CMK (cell line): ENCODE measurements at places on chromosomes 12 and 14.
A peak's percentile ranks its signal among the peaks of the same experiment; 100 is the strongest.

DNA sequence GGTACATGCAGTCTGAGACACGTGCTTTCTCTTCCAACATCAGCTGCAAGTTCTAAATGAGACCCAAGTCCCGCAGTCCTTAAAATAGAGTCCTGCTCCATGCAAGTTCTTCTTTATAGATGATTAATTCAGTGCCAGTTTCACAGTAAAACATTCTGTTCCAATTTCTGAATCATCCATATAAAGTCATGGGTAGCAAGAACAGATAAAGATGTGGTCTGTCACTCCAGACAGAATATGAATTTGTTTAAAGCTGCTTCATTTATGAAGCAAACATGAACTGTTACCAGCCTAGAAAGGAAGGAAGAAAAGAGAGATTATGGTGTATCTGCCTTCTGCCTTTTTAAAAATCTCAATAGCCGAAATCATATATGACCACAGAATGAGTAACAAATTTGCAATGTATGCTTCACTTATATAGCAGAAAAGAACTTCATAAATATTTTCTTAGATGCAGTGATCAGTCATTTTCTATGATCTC is 83.3 kb downstream of the KITLG start:
- no peak for DNase-seq

DNA sequence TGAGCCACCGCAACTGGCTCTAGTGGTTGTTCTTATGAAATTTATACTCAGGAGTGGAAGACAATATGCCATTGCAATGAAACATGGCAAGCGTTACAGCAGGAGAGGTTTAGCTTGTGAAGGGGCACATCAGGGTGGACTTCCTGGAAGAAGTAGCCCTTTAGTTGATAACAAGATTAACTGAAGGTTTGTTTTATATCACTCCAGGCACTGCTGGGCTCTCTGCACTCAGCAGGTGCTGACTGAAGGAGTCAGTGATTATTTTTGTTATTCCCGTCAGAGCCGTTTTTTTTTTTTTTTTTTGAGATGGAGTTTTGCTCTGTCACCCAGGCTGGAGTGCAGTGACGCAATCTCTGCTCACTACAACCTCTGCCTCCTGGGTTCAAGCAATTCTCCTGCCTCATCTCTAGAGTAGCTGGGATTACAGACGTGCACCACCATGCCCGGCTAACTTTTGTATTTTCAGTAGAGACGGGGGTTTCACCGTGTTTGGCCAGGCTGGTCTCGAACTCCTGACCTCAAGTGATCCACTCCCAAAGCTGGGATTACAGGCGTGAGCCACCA is 17.6 kb upstream of the GPR68 start:
- DNase-seq, result no peak

DNA sequence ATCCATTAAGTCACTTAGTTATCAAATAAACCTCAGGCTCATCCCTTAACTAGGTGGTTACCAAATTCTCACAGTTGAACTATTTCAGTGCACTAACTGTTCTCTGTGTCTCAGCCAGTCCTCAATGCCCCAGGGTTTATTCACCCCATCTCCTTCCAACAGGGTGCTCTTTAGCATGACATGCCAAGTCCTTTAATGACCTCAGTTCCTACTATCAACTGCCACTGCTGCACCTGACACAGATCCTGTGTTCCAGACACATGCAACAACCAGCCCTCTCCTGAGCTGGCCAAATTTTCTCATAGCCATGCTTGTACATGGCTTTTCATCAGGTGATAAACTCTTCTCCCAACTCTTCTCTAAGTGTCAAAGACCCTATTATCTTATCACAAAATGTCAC is 80.0 kb downstream of the ATXN2 start:
- DNase-seq, result no peak

DNA sequence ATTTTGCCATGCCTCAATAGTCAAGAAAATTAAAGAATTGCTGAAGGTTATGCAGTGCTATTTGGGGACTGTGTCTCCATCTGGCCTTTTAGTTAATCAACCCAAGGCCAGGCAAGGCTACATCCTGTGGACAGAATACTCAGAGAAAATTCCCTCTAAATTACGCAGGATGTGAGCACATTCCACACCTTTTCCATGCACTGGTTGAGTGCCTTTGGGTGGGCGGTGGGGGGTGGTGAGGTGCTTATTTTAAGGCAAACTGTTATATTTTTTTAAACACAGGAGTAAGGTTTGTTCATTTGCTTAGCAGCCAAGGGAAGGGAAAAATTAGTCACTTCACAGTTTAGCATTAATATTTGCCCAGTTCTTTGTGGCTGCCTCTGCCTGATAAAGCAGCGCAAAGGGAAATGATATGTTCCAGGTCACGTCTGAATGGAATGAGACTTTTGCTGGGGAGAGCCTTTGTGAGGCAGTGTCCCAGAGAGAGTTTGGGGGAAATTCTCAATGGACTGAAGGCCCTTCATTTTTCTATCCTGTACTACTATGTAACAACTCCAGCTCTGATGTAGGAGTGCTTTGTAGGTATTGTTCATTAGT is 17.2 kb upstream of the KCNA5 start:
- DNase-seq, result no peak

DNA sequence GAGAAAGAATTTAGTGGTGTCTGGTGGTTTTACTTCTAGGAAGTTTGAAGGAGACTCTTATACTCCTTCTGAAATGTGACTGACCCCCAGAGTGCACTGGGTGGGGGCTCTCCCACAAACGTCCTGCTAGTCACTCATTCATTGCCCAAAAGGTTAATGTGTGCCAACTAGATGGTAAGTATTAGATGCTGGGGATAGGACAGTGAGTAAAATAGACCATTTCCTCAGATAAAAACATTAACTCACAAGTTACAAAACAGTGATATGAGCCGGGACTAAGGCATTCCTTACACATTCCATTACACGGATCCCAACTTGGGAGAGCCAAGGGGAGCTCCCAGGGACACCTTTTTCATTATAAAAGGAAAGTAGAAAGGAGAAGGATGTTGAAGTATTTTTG is 185.1 kb downstream of the ATXN7L3B start:
- DNase-seq, result no peak

DNA sequence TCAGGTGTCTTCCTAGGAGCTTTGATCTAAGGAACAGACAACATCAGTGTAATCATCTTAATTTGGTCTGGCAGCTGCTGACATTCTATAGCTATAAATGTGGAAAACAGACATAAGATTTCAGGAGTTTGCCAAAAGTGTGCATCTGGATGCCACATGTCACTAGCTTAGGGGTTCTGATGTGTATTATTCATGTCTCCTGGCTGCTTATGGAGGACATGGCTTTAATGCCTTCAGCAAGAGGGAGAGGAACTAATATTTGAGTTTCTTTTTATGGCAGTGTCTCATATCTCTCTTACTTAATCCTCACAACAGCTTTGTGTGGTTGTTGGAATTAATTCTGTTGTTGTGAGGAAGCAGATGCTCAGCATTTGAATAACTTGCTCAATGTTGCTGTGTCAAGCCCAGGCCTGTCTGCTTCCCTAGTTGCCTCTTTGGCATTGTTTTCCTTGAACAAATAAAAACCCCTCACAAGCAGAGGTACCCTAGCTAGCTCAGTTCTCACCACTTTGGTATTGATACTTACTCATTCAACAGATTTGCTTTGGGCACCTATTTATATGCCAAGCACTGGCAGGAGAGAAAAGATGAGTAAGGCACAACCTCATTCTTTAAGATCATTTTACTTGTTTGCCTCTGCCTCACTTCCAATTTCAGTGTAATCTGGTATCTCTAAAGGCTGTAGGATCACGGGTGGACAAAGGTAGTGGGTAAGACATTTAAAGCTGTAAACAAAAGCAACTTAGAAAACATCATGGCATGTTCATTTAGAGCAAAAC is 39.8 kb upstream of the EID3 start:
- no peak for DNase-seq

GRCh38 chr14:71444030-71444822 is 488.0 kb upstream of the RGS6 start:
- no peak for DNase-seq

DNA sequence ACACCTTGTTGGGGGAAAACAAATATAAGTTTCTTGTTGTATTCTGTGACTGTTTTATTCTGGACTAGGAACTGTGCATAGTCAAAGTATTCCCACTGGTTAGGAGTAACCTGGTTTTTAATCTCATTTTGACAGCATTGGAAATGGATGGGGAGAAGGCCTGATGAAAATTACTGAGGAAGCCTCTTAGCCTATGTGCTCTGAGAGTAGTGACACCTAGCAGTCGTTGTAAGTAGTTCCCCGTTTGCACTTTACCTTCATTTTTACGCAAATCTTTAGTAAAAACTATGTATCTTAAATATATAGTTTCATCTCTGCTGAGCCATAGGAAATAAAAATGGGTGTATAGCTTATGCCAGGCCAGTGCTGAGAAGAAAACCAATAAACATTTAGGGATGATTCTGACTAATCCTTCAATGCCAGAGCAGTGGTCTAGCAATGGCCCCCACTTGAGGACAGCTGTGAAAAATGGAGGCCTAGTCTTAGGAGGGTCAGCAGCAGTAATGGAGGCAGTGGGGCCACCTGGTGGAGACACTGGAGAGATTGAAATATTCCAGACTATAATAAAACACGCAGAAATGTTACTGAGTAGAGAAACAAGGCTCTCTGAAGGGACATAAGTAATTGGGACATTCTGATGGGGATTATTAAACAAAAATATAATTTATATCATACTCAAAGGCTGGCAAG is 133.2 kb upstream of the NOVA1 start:
- DNase-seq, result no peak

DNA sequence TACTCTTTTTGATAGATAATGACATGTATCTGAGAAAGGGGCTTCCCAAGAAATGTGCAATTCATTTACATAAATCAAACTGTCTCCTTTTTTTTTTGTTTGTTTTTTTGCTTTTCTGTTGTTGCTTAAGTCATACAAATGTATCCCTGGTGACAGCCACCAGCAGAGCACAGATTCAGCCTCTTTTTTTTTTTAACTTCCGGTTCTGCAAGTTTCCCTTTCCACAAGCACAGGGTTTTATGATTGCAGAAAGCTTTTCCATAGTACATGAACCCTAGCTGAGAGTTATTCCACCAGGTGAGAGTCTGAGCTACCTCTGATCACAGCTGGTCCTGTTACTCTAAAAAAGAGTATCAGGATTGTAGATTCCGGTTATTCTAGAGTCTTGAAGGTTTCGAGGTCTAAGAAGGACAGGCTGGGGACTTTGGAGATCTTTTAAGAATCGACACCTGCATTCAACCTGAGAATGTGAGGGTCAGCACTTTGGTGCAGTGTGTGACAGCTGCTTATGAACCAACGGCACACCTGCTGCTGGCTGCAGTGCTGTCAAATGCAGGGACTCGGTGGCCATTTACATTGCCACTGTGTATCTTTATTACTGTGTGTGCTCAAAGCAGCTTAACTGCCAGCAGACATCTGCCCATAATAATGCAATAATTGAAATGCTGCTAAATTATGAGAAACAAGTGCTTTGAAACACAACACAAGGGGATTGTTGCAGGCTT is 551.7 kb downstream of the NRXN3 start:
- DNase-seq, result no peak

GRCh38 chr14:23103581-23103980 is 1.2 kb downstream of the CIROP start:
- no peak for DNase-seq

GRCh38 chr14:73743431-73743931 is 29.3 kb upstream of the PNMA1 start:
- DNase-seq, result peak; percentile 78

DNA sequence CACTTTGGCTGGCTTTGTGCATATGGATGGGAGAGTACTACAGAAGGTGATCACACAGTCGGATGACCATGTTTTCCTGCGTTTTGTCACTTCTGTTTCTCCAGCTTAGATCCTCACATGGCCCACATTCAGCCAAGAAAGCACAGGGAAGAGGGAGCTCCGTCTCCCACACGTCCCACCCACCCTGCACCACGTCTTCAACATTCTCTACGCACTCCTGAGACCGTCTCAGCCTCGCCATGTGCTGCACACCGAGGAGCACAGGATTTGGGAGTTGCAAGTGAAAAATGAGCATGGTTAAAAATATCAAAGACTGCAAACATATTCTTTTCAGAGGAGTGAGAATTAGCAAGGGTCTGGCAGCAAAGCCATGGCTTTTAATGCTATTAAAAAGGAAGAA is 122.2 kb downstream of the APAF1 start:
- no peak for DNase-seq

- DNase-seq, result no peak
These were observed 434.6 kb upstream of the RGS6 start for GRCh38 chr14:71497645-71498086.

- no peak for DNase-seq
These were observed 13.1 kb downstream of the ARMH4 start for GRCh38 chr14:58138714-58139482.

DNA sequence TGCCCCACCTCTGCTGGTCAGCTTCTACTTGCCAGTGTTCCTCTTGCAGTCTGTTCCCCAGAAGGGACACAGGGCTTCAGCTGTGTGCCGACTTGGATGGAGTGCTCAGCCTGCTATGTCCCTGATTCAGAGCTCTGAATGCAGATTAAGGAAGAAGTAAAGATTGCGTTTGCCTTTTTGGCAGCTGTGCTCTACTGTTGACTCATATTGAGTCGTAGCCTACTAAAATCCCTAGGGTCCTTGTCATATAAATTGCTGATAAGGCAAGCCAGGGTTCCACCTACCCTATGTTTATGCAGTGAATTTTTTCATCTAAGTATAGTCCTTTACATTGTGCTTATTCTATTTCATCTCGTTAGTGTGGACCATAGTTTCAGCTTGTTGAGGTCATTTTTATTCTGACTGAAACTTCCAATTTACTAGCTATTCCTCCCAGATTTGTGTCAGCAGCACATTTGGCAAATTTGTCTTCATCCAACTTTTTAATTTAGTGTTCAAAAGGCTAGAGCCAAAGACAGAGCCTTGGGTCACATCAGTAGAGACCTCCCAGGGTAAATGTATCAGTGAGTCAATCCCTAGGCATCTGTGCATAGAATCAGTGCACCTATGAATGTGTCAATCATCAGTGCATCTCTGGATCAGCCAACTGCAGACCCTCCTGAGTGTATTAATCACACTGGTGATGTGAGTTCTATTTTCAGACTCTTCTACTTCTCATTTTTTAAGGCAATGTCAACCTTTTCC is 31.9 kb downstream of the CACNA1C start:
- no peak for DNase-seq

DNA sequence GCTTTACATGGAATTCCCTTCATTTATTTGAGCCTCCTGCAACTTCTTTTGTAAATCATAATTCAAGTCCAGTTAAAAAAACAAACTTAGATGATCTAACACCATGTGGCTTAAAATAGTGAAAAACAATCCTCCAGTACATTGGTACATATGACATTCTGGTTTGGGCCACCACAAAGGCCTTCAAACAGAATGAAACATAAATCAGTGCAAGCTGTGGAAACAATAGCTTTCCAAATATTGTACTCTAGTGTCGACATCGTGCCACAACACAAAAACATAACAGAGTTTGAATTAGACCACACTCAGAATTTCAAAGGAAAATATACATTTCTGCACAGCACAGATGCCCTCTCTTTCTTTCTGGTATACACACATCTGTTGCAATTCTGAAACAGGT is 751.3 kb downstream of the SLC6A15 start:
- no peak for DNase-seq

GRCh38 chr12:113170926-113171325 is 14.4 kb downstream of the DDX54 start:
- no peak for DNase-seq
